Stimulated activated CD8-positive, alpha-beta memory T cell treated with anti-CD3 and anti-CD28 coated beads, Interleukin-15, amount 100 ng/mL, for 48 hours (primary cell): ENCODE measurements at places on chromosomes 5 and 9.

- peak; percentile 50 for DNase-seq
These were observed 17.2 kb downstream of the TRIM14 start for GRCh38 chr9:98101868-98102273.

GRCh38 chr5:13919087-13919486 lies 25.4 kb downstream of the DNAH5 start:
- DNase-seq = no peak

DNA sequence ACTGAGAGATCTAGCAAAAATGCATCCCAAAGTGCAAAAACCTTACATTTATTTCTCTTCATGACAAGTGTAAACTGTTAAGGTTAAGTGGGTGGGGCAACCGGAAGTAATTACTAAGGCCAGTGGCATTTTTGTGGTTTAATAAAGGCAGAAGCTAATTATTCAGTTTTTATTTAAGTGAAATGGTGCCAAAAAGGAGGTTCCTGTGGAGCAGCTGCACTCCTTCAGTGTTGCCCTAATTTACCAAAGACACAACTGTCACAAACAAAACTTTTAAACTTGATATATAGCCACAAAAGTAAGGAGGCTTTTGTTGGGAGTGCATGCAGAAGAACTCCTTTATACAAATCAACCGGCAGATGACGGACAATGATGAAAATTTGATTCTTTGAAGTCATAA lies 81.6 kb downstream of the NDUFS4 start:
- DNase-seq = no peak

DNA sequence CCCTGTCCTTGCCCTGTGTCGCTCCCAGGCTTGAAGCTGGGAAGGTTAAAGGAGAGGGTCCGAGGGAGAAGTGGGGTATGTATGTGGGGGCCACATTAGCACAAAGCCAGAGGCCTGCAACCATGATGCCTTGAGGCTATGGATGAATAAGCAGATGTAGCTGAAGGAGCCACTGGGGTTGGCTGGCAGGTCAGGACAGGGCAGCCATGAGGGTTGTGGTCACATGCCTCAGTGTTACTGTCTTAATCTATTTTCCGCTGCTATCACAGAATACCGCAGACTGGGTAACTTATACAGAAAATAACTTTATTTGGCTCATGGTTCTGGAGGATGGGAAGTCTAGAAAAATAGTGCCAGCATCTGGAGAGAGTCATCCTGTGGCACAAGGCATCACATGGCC lies 9.2 kb upstream of the GRHPR start:
- no peak for DNase-seq

DNA sequence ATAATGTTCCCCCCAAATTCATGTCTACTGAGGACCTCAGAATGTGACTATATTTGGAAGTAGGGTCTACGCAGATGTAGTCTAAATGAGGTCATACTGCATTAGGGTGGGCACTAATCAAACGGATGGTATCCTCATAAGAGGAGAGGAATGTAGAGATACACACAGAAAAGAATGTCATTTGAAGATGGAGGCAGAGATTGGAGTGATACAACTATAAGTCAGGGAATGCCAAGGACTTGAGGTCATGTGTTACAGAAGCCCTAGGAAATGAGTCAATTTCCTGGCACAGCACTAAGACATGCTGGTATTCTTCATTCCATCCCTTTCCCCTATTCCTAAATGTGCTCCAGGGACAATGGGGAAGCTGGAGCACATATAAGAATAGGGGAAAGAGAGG lies 758 bp upstream of the PDCD1LG2 start:
- no peak for DNase-seq

- no peak for DNase-seq
These were observed 23.4 kb downstream of the PAM start for GRCh38 chr5:102778478-102778877.

DNA sequence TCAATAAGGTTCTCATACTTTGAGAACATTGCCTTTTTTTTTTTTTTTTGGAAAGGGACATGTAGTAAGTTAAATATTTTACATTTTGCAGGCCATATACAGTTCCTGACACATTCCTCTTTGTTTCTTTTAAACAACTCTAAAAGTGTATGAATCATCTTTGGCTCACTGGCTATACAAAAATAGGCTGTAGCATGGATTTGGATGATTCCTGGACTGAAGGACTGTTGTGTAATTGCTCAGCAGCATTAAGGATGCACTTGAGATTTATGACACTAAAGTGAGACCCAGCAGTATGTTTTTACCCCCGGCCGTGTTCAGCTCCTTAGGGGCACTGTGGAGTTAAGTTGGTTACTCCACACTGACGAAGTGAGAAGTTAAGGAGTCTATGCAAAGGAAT lies 41.3 kb downstream of the VPS13A start:
- DNase-seq = no peak

DNA sequence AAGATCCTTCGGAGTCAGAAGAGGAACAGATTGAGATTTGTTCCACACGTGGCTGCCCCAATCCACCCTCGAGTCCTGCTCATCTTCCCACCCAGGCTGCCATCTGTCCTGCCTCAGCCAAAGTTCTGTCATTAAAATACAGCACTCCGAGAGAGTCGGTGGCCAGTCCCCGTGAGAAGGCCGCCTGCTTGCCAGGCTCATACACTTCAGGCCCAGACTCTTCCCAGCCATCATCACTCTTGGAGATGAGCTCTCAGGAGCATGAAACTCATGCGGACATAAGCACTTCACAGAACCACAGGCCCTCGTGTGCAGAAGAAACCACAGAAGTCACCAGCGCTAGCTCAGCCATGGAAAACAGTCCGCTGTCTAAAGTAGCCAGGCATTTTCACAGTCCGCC lies 85.9 kb downstream of the GOLPH3 start:
- DNase-seq = no peak

DNA sequence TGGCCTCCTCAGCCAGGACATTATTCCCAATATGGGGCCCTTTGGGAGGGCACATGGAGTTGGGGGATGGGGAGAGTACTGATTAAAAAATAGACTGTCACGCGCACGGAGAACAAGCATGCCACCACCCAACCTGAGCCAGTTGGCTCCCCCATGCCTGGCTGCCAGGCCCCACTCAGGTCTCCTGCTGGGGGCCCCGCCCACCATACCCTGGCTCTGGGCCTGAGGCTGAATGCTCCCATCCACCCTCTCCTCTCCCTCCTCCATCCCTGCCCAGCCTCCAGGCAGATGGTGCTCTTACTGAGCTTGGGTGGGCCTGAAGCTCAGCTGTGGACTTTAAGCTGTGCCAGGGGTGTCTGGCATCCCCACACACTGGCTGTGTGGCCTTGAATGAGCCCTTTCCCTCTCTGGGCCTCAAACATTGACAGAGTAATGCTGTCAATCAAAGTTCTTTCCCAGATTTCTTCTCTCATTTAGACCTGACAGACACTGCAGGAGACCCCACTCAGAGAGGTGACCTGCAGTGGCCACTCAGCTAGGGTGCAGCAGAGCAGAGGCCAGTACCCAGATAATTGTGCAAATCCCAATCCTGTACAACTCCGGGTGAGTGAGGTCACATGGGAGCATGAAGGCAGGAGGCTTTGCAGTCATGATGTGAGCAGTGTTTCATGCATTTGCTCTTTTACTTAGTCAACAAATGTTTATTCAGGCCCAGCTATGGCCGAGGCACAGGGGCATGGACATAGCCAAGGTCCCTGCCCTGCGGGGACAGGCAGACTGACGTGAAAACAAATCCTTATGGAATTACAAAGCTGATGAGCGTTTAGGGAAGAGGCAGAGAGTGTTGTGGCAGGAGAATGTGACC lies 9.8 kb upstream of the SYNPO start:
- DNase-seq = no peak
